ENCODE measurements at places on chromosomes 7 and 10.

DNA sequence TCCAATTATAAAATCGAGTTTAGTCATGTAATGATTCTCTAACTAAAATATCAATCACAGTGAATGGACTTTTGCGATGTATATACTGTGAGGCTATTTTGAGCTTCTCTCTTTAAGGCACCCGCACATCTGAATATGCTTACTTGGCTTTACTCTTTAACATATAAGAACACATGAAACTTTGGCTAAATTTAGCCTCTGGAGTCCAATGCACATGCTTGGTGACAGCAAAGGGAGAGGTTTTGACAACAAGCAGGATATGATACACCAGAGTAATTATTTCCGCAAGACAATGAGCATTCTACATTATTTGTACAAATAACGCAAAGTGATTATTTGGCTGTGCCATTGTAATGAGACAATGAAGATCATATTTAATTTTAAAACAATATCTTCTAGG is 72.4 kb downstream of the ARID5B start:
- DNase-seq = no peak

GRCh38 chr10:67663449-67664087 is 32.4 kb downstream of the CTNNA3 start:
- DNase-seq = no peak

DNA sequence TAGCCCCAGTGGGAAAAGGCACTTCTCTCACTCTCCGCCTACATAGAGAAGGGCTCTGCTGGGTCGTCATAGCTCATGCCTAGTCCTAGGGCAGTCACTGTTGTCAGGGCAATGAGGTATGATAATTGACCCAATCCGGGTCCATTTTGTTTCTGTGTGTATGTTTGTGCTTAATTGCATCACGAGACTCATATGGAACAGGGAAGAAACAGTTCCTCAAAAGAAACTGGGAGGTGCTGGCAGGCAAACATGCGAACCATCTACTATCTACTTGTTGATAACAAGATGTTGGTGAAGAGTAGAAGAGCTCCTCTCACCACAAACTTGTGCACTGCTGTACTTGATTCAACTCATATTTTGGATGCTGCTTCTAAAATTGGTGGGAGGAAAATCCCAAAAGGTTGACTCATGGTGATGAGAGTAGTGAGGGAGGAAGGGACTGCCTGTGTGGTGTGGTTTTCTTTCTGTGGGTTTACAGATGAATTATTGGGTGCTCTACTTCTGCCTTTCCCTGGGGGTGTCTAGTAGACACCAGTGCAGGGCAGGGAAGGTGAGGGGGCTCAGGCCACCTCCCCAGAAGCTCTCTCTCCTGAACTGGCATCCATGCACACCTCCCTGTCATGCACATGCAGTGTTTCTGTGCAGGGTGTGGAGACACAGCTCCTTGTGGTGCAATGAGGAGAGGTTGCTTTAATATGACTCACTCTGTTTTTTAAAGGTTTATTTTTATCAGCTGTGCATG is 29.4 kb downstream of the LSMEM1 start:
- DNase-seq = peak; percentile 94

DNA sequence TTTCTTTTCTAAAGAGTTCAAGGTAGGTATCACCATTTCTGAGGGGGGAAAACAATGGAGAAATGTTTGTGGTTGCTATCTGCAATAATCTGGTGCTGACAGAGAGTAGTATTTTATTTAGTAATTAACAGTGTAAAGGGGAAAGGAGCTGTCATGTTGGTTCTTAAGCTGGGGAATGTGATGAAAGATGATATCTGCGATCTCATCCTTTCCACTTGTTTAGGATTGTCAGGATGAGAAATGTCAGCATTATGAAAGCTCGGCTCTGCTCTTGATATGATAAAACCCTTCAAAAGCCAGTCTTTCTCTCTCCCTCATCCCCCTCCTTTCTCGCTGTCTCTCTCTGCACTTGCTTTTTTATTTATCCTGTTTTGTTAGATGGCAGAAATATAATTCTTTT is 106.1 kb downstream of the POU6F2 start:
- DNase-seq = no peak

DNA sequence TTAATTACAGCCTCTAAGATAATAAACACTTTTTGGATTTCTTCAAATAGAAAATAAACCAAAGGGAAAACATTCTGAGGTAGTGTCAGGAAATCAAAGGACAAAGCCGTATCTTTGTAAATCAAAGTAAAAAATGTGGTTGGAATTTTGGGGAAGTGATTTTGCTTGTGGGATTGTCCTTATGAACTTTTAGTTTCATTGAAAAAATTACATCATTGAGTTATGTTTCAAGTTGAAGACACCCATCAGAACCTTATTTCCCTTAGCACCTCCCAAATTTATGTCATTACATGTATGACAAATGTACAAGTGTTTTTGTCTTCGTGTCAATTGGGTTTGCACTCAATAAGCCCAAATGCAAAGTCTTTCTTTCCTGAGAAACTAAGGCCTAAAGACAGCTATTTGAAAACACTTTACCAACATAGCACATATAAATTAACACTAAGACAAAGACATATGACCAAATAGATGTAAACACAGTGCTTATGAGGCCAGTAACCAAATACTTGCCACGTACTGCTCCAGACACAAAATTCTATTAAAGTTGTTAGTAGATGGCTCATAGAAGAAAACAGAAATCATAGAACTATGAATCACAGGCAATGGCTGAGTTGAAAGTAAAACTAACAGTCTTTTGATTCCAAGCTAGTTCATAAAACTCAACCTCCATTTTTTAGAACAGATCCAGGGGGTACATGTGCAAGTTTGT is 26.9 kb upstream of the LAMB4 start:
- no peak for DNase-seq

DNA sequence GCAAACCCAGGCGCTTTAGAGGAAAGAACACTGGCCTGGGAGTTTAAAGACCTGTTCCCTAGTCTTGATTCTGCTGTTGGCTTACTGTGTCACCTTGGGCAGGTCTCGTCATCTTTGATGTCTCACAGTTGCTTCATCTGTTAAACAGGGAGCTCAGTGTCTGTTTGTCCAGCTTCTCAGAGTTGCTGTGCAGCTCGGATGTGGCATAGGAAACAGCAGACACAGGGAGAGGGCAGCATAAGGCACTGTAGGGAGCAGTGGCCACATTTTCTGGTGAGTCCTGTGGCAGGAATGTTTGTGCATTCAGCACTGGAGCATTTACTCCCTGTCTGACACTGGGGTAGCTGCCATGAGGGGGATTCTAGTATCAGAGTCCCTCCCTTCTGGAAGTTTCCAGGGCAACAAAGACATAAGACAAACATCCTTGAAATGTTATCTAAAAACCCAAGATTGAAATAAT is 2.0 kb downstream of the REPIN1 start:
- DNase-seq = peak; percentile 13

DNA sequence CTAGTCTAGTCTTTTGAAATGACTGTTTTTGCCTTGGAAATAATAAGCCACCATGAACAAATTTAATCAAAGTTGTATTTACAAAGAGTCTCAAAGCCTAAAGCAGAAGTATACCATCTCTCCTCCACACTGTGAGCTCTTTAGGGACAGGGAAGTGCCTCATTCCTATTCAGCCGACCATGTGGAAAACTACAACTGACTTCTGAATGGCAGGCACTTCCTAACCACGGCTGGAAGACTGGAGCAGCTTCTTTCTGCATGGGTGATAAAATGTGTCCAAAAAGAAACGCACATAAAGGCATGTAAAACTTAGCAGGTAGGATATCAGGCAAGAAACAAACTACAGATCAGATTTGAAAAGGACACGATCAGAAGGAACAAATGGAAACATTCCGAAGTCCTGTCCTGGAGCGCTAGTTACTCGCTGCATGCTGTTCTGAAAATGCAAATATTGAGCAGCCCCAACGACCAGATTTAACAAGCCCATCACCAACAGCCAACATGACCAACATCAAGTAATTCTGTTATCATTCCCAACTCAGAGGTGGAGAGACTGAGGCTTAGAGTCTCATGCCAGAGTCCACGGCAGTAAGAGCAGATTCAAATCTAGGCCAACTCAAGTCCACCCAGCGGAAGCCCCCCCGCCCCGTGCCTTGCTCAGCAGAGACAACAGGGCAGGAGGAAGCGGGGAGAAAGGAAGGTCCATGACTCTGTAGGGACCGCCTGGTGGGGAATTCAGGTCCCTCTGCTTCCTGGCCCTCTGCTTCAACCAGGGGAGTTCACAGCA is 26.5 kb downstream of the CTBP2 start:
- no peak for DNase-seq

DNA sequence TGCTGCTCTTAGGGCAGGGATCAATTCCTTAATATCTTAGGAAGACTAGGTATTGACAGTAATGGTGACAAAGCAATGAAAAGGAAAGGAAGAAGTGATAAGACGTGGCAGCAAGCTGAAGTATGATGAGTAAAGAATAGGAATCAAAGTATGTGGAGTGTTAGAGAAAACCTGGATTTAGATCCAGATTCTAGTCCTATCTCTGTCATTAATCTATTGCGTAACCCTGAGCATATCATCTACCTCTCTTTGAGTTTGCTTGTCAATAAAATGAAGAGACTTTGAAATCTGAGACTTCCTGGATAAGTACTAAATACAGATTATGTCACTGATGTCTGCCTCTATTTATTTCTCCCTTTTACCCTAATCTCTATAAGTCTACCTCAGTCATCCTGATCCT is 89.2 kb downstream of the PTEN start:
- DNase-seq = no peak

DNA sequence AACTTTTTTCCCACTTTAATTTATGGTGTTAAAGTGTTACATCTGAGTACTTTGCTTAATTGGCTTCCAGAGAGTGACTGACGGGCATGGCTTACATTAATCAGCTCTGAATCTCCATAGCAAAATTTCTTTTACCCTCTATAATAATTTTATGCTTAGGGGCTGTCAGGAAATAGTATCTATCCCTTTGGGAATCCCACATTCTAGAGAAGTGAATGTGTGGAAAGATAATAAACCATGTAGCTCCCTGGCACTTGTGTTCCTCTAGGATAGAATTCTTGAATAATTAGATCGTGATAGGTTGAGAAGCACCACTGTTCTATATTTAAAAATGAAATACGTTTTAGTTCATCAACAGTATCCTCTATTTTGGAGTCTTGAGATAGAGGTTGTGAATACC is 89.6 kb downstream of the DNAJB9 start:
- no peak for DNase-seq

DNA sequence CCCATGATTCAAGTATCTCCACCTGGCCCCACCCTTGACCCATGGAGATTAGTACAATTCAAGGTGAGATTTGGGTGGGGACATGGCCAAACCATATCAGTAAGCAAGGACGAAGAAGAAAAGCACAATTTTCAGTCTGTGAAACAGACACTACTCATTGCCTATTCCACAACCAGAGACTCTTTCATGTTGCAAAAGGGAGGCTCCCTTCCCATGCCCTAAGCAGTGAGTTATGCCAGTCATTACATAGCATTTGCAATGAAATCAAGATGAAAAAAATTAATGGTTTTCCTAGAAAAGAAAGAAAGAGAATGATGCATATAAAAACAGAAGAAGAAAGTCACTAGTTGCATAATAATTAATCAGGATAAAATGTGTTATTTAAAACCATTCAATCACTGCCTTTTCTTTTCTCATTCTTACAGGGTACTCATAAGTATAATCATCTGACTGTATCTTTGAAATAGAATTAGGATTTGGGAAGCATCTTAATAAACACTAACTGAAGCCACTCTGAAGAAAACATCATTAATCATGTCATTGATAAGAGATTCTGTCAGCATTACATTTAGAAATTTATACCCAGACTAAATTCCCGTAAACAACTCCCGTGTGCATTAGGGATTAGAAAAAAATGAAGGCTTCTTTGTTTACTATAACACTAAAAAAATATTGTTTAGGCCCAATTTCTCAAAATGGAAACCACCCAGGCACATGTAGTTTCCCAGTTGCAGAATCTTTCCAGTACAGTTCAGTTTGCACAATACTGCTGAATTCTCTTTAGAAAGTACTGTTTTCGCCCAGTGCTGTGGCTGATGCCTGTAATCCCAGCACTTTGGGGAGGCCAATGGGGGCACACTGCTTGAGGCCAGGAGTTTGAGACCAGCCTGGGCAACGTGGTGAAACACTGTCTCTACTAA is 9.1 kb downstream of the PRPS1L1 start:
- peak; percentile 64 for DNase-seq

- no peak for DNase-seq
Observed at GRCh38 chr7:117011419-117012260, 58.3 kb downstream of the ST7 start.

- DNase-seq = peak; percentile 27
Observed at GRCh38 chr7:111098011-111098925, 7.3 kb downstream of the LRRN3 start.

DNA sequence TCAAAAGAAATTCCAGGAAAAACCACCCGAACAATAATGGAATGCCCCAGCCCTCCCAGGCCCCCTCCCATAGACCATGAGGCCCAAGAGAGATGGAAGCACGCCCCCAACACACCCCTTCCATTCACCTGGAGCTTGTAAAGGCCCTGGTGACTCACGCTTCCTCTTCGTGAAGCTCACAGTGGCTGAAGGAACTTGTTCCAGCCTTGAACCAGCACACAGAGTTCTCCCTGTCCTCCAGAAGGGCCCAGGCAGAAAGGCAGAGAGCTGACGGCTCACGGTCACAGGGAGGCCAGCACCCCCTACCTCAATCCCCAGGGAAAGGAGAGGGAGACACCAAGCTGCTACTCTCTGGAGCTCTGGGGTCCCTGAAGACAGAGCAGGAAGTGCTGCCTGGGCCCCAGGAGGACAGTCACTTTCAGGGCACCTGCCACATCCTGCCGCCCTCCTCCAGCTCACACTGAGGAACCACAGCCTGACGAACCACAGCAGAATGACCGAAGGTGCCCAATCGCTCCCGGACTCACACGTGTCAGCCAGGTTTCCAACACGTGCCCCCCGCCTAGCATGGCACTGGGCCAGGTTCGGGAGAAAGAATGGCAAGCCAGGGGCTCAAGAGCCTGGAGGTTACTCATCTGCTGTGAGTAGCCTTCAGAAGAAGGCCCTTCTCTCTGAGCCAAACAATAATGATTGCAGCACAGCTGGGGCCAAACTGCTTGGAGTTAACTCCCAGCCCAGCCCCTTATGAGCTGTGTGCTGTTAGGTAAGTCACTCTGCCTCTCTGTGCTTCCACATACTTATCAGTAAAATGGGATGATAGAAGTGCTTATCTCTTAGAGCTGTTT is 52.8 kb downstream of the DLG5 start:
- peak; percentile 79 for DNase-seq

GRCh38 chr10:93068411-93069244 is 5.1 kb upstream of the CYP26A1 start:
- DNase-seq = no peak

Data from NCI-H226 (cell line).